ENCODE measurements at places on chromosomes 16 and 17. TPM values are rescaled to one million over a fixed set of nuclear protein-coding genes. Genes with fewer than 3 reads are reported as not detected.

The GPR179 gene
- total RNA-seq, result not detected

The CCL4L2 gene
- 1.2 TPM for total RNA-seq

The CDIP1 gene
- total RNA-seq, result 44.0 TPM

The SPATA32 gene
- 0.52 TPM for total RNA-seq

The FASN gene
- total RNA-seq, result 261 TPM

DNA sequence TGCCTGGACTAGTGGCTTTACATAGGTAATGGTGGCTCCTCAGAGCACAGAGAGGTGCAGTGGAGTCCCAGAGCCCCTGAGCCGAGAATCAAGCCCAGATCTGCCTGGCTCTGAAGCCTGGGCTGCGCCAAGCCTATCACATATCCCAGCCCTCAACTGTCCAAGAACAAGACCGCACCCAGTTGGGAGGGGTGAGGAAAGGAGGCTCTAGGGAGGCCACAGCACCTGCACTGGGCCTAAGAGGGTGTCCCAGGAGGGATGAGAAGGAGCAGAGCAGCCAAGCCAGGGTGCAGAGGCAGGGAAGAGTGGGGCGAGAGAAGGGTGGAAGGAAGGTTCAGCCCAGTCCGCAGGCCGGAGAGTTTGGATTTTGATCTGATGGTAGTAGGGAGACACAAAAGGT is 941 bp upstream of the RNF112 start:
- no peaks in the 10 kb centered on the region for H3K36me3 ChIP-seq
- H3K4me1 ChIP-seq, result no peaks in the 10 kb centered on the region
- peaks cover 12% of the 10 kb centered on the region for H3K27me3 ChIP-seq
- DNase-seq, result no peak
- H3K4me3 ChIP-seq, result no peak overlapping the region

DNA sequence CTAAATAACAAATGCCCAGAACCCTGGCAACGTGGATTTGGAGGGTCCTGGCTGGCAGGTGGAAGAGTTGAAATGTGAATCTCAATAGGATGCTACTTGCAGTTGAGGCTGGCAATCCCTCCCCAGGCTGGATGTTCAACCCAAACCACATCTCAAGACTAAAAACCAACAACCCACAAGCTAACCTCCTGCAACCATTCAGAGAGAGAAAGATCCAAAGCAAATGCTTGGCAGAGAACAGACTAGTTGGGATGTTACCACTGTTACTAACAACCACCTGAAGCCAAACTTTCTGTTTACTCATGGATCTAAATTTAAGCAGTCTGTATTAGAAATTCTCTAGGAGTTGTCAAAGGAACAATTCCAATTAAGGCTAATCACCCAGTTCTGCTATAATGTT is 27.9 kb downstream of the SMG6 start:
- H3K27ac ChIP-seq, result peak overlapping the region; percentile 85
- peak overlapping the region; percentile 26 for H3K4me3 ChIP-seq
- no peaks in the 10 kb centered on the region for H3K27me3 ChIP-seq

GRCh38 chr17:66725956-66726355 is 109.0 kb upstream of the CACNG5 start:
- H3K36me3 ChIP-seq, result peaks cover 6% of the 10 kb centered on the region
- H3K27ac ChIP-seq, result no peak overlapping the region
- DNase-seq, result no peak
- no peaks in the 10 kb centered on the region for H3K27me3 ChIP-seq
- H3K4me3 ChIP-seq, result no peak overlapping the region

GRCh38 chr16:29901607-29901945 is 1.3 kb downstream of the ASPHD1 start:
- no peak overlapping the region for H3K27ac ChIP-seq
- H3K27me3 ChIP-seq, result peaks cover 24% of the 10 kb centered on the region
- no peak for DNase-seq
- peak overlapping the region; percentile 12 for H3K4me3 ChIP-seq

GRCh38 chr16:66996324-66996982 is 8.1 kb downstream of the CES4A start:
- no peaks in the 10 kb centered on the region for H3K36me3 ChIP-seq
- no peaks in the 10 kb centered on the region for H3K27me3 ChIP-seq
- H3K27ac ChIP-seq, result no peak overlapping the region
- no peak overlapping the region for H3K4me3 ChIP-seq

GRCh38 chr16:30697264-30698138 is 1.5 kb upstream of the SRCAP start:
- peaks cover 23% of the 10 kb centered on the region for H3K36me3 ChIP-seq
- peak overlapping the region; percentile 97 for H3K4me3 ChIP-seq
- H3K27ac ChIP-seq, result peak overlapping the region; percentile 99

- H3K27ac ChIP-seq, result no peak overlapping the region
- no peak for DNase-seq
- no peak overlapping the region for H3K4me3 ChIP-seq
Observed at GRCh38 chr17:14760212-14760611, 459.3 kb downstream of the HS3ST3B1 start.

DNA sequence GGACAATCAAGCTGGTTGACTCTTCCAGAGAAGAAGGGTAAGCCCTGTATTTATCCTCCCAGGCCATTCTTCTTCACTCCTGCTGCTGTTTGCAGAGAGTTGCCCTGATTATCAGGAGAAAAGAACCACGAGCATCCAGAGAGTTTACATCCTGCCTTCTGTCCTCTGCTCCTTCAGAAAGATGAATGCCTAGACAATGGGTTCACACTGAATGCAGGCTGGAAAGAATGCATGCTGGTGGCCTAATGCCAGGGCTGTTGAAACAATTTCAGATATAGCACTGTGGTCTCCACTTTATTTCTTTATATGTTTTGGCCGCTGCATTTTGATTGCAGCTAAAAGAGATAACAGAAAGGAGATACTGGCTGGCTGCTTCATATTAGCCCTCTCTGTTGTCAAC is 21.2 kb upstream of the HAS3 start:
- H3K36me3 ChIP-seq, result peaks cover 7% of the 10 kb centered on the region
- no peaks in the 10 kb centered on the region for H3K27me3 ChIP-seq
- no peak overlapping the region for H3K4me3 ChIP-seq
- H3K4me1 ChIP-seq, result peaks cover 15% of the 10 kb centered on the region
- DNase-seq, result no peak
